ENCODE measurements at places on chromosomes 3 and 15.

- no peaks in the 10 kb centered on the region for H3K27me3 ChIP-seq
- no peaks in the 10 kb centered on the region for H3K36me3 ChIP-seq
- H3K4me1 ChIP-seq = no peaks in the 10 kb centered on the region
- DNase-seq = no peak
These were observed 98.8 kb upstream of the GAP43 start for GRCh38 chr3:115524549-115524948.

DNA sequence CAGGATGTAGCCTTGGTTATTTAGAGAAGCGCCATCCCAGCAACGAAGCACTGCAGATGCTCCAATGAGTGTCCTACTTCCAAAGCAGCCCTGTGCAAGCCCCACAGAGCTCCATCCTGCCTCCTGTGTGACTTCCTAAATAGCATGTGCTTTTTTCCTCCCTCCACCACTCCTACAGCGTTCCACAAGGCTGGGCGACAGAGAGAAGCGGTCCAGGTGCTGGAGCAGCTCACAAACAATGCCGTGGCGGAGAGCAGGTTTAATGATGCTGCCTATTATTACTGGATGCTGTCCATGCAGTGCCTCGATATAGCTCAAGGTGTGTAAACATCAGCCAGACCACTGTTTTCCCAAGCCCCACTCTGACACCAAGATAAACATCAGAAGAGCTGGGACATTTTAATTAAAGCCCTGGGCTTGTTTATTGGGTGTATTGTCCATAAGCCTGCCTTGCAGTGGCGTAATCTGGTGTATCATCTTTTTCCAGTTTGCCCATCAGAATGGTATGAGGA, 22.2 kb upstream of the RHO start:
- H3K27ac ChIP-seq = no peak overlapping the region
- no peaks in the 10 kb centered on the region for H3K27me3 ChIP-seq
- no peaks in the 10 kb centered on the region for H3K36me3 ChIP-seq

DNA sequence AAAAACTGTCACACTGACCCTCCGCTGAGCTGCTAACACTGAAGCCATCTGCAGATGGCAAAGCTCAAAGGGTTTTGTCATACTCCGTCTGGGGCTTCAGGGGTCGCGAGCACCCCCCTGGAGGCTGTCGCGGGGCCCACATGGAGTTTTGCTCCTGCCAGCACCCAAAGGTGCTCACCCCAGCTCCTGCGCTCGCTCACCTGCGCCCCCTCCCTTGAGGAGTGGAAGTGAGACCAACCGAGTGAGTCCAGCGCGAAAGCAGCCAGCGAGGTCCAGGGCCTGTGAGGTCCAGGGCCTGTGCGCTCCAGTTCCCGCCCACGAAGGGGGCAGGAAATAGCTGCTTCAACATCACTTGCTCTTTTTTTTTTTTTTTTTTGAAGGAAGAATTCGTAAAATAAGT, 208.5 kb downstream of the ROBO2 start:
- H3K27ac ChIP-seq = no peak overlapping the region
- no peaks in the 10 kb centered on the region for H3K36me3 ChIP-seq
- DNase-seq = no peak

DNA sequence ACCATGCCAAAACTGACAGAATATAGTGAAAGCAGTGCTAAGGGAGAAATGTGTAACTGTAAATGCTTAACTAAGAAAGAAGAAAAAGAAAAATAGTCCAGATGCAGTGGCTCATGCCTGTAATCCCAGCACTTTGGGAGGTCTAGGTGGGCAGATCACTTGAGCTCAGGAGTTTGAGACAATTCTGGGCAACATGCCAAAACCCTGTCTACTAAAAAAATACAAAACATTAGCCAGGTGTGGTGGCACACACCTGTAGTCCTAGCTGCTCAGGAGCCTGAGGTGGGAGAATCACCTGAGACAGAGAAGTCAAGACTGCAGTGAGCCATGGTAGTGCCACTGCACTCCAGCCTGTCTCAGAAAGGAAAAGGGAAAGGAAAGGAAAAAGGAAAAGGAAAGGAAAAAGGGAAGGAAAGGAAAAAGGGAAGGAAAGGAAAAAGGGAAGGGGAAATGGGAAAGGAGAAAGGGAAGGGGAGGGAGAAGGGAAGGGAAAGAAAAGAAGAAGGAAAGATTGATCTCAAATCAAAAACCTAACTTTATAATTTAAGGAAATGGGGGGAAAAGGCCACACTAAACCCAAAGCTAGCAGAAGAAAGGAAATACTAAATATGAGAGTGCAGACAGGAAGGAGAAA, 20.3 kb downstream of the C3orf33 start:
- H3K4me3 ChIP-seq = no peak overlapping the region
- H3K4me1 ChIP-seq = no peaks in the 10 kb centered on the region
- H3K27ac ChIP-seq = no peak overlapping the region
- peaks cover 4% of the 10 kb centered on the region for H3K36me3 ChIP-seq

DNA sequence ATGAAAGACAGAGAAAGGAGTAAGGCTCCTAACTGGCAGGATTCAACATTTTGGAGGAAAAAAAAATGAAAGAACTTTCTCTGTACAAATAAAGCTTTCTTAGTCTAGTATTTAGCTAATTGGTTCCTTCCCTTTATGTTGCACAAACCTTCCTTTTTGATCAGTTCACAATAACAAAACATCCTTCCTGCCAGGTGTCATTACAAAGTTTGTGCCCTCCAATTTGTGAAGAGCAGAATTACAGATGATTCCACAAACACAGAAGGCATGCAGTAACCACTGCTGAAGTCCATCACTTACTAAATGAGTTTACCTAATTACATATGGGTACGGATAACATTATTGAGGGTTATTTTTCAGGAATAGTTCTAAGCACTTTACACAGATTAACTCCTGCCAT, 179.9 kb downstream of the FMN1 start:
- no peak overlapping the region for H3K27ac ChIP-seq
- H3K4me1 ChIP-seq = no peaks in the 10 kb centered on the region
- no peak overlapping the region for H3K4me3 ChIP-seq

All from vagina (tissue), 2 donors.